IPS-NIHi11 (cell line): ENCODE measurements at places on chromosomes 2 and 18.
A peak's percentile ranks its signal among the peaks of the same experiment; 100 is the strongest.

GRCh38 chr2:47002480-47003381 lies 87.1 kb upstream of the MCFD2 start:
- peak; percentile 58 for DNase-seq

DNA sequence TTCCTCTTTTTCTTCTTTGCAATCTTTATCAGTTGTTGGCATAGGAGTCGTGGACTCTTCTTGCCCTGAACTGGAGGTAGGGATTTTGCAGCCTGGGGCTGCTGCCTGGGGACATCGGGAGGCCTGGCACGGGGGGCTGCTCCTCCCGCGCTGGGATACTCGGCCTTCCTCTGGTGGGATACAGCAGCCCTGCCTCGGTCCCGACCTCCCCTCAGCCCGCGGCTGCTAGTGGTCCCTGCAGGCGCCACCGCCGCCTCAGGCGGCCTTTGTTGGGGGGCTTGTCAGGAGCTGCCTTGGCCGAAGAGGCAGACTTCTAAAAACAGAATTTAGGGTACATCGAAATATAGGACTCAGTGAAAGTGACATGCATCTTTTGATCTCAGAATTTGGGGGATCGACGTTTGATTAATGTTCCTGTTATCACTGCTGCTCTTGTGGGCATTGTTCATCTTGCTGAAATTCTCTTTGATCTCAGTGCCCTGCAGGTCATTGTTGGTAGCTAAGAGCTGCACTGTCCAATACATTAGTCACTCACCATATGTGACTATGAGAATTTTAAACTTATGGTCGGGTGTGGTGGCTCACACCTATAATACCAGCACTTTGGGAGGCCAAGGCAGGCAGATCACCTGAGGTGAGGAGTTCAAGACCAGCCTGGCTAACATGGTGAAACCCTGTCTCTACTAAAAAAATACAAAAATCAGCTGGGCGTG lies 16.3 kb downstream of the POLR2D start:
- DNase-seq = no peak

DNA sequence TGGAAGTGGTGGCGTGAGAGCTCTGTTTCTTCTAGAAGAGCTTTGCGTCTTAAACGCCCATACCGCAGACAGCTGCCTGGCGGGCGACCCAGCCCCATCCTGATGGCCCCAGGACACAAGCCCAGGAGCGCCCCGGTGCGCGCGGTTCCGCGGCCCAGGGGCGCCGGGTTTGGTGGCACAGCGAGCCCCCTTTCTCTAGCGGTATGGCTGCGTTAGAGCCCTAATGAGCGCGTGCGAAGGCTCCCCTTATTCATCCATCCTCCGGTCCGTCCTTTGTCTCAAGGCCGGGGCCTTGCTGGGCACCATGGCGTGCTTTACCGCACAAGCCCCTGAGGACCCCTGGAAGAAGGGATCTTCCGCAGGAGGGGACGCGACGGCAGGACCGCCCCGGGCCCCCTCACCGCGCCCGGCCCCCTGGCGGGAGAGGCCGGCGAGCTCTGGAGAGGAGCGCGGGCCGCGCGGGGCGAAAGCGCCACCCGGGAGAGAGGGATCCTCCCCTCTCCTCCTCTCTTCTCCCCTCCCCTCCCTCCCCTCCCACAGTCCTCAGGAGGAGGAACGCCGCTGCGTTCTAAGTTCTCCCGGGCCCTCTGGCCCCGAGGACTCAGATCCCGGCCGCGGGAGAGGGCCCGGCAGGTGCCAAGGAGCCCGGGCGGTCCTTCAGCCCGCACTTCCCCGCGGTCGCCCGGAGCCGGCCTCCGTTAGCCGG lies 626 bp upstream of the SLC1A4 start:
- DNase-seq = peak; percentile 66

DNA sequence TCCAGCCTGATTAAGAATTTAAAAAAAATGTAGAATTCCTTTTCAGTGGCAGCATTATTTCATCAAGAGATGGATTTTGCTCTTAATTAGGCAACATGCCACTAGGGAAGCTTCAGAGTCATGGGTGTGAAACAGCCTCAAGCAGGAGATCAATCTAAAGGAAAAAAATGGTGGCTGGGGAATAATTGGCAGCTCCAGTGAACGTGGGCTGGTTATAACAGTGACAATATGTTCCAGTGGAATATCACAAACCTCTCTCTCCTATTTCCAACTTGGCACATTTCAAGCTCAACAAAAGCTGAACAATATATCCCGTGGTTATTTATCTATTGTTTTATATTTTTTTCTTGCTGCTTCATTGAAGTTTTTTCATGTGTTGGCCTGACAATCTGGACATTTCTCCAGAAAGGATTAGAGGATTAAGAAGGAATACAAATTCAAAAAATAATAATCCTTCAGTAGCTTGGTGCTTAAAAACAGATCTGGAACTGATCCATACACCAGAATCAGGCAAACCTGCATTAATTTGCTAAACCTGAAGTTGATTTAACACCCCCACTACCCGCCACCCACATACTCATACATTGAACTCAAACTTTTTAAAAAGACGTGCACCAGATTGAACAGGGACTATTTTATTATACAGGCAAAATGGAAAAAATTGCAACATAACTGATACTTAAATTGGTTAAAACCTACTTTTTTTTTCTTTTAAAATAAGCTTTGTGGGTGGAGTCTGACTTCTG lies 255.9 kb upstream of the SPRED2 start:
- DNase-seq = no peak

- DNase-seq = no peak
These were observed 3.6 kb downstream of the LRRTM1 start for GRCh38 chr2:80300954-80301353.

- no peak for DNase-seq
These were observed 12.7 kb downstream of the INPP1 start for GRCh38 chr2:190355968-190356644.

DNA sequence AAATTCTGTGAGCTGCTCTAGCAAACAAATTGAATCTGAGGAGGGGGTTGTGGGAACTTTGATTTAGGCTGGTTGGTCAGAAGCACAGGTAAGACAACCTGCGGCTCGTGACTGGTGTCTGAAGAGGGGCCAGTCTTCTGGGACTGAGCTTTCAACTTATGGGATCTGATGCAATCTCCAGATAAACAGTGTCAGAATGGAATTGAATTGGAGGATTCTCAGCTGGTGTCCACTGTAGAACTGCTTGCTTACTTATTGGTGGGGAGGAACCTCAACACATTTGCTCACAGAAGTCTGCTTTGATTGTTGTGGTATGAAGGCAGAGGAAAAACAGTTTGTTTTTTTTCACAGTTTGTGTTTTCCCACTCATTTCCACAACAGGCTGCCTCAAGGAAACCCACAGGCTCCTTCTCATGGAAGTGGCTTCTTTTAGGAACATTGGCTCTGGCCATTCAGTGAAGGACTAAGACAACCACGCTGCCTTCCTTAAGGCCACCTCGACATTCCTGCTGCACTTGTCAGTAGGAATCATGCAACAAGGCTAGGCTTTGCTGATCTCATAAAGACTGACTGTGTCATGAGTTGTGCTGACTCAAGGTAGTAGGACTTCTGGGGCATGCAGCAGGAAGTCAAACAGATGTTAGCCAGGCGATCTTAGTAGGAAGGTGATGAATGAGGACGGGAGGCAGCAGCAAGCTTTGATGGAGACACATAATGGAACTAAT lies 104.7 kb downstream of the TSN start:
- no peak for DNase-seq

- no peak for DNase-seq
These were observed 18.2 kb downstream of the HPCAL1 start for GRCh38 chr2:10320933-10321332.

- no peak for DNase-seq
These were observed 25.9 kb downstream of the TTLL4 start for GRCh38 chr2:218736531-218736930.

DNA sequence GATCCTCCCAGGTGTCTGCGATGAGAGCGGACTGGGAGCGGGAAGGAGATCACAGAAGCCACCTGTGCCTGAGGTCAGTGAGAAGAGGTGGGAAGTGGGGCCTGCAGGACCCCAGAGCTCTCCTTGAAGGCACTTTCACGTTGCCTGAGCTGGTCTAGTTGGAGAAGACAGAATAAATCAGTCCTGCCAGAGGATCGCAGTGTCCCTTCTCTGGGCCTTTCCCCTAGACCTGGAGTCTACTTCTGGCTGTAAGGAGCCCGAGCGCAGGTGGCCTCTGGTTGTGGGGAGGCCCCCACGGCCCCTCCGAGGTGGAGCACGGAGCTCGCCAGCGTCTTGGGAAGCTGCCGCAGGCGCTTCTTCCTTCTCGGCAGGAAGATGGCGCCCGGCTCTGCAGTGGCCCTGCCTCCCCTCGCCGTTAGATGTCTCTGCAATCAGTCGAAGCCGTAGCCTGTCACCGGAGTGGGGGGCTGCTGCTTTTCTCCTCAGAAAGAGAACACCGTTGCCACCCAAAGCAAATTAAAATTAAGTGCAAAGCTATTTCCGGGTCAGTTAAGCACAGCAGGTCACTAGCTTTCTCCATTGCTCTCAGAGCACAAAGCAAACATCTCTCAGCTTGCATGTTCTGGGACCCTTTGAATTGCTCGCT lies 212.0 kb upstream of the MYT1L start:
- DNase-seq = peak; percentile 80

DNA sequence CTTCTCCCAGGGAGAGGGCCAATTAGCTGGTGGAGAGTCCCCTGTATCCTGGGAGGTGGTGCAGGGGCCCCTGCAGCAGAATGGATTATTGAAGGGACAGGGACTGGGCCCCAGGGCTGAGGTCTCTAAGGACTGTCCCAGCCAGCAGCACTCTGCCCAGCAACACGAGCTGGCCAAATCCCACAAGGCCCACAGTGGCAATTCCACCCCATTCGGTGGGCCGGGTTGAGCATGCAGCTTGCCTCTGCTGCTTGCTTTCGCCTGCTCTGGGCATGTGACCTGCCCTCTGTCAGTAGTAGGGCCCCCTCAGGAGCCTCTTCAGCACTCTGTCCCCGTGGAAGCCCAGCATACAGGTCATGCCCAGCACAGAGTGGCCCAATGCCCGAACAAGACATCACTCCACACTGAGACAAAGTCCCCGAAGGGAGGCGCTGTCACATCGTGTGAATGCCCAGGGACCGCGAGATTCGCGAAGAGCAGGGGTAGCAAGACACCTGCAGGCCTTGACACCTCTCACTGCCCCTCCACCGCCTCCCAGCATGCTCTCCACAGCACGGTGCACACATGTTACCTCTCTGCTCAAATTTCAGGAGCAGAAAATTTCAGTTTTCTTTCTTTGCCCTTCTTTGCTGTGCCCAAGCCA lies 65.4 kb downstream of the CRACDL start:
- DNase-seq = no peak

DNA sequence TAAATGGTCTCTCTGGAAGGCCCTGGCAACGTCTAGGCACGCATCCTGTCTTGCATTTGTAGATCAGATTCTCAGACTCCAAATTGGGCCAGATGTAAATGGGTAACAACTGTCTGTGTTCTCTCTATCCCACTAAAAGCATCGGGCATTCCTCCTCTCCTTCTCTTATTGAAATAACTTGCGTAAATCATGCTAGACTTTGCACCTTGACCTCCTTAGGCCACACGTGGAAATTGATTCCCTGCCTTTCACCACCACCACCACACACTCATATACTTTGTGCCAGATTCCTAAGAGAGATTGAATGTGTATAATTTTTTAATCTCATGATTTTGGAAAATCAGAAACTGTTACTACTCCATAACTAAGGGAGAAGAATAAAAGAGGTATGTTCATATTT lies 21.3 kb downstream of the MAPRE3 start:
- DNase-seq = no peak

DNA sequence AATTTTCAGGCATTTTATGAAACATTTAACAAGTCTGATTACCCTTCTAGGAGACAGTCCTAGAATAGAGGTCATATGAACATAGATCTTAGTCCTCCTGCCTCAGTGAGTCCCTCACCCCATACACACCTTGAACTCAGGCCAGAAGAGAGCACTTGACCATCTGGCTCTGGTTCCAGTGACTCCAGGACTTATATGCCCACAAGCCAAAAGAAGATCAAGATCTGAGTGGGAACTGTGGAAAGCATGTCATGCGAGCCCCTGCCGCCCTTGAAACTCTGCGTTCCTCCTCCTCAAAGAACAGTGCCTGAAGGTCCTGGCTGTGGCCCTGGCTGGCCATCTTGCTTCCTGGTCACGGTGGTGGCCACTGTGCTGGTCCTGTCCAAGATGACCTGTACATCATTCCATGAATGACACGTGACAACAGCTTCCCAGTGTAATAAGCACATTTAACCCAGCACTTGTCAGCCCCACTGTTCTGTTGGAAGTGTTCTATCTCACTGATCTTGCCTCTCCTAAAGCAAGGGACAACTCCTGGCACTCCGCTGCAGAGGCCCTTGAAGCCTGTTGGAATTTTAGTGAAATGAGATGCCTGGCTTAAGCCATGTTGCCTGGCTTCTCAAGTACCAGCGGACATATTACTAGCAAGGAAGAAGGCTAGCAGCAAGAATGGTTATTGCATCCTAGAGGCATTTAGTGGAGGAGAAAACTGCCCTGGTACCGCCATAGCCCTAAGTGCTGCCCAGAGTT lies 17.6 kb downstream of the TTC32 start:
- DNase-seq = no peak
